ENCODE measurements at places on chromosomes 3 and 15.

DNA sequence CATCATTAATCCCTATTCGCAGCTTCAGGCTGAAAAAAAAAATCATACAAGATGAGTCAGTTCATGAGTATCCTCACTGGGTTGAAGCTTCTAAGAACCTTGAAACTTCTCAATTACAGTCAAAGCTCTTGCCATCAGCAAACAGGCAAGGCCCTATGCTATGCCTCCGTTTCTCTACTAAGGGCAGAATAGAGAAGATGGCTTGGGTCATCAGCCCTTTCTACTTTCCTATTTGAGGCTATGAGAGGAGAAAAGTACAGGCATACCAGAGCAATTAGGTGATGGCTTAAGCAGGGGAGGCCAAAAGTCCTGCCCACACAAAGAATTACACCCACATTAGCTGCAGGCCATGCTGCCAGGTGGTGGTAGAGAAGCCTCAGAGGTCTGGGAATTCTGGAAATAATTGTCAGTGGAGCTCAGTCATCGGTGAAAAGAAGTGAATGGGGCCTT is 89.0 kb downstream of the MRPL46 start:
- DNase-seq, result no peak

GRCh38 chr3:129429602-129430001 is 1.2 kb upstream of the EFCAB12 start:
- DNase-seq, result no peak

- no peak for DNase-seq
These were observed 6.9 kb upstream of the MEX3B start for GRCh38 chr15:82052751-82053150.

GRCh38 chr3:138867996-138868395 is 33.3 kb upstream of the PIK3CB start:
- DNase-seq, result no peak

DNA sequence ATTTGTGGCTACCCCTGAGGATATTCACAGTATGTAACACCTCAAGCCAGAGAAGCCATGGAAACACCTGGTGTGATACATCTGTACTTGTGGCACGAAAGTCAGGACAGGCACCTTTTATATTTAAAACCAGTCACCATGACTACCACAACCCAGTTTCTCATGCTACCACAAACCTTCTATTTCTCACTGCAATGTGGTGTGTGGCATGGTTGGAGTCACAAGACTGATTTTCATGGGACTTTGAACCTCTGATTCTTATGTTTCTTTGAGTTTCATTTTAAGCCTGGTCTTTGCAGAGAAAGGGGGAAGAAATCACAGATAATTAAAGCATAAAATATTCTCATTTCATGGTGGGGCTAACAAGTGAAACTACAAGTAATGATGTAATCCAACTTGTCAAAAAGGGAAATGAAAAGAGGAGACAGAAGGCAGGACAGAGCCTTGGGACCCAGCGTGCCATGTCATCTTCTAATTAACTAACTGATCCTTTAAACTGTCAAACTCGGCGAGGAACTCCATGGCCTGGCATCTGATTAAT is 175.9 kb downstream of the PDZRN3 start:
- no peak for DNase-seq

GRCh38 chr3:195582947-195583346 is 793 bp downstream of the APOD start:
- DNase-seq, result no peak

DNA sequence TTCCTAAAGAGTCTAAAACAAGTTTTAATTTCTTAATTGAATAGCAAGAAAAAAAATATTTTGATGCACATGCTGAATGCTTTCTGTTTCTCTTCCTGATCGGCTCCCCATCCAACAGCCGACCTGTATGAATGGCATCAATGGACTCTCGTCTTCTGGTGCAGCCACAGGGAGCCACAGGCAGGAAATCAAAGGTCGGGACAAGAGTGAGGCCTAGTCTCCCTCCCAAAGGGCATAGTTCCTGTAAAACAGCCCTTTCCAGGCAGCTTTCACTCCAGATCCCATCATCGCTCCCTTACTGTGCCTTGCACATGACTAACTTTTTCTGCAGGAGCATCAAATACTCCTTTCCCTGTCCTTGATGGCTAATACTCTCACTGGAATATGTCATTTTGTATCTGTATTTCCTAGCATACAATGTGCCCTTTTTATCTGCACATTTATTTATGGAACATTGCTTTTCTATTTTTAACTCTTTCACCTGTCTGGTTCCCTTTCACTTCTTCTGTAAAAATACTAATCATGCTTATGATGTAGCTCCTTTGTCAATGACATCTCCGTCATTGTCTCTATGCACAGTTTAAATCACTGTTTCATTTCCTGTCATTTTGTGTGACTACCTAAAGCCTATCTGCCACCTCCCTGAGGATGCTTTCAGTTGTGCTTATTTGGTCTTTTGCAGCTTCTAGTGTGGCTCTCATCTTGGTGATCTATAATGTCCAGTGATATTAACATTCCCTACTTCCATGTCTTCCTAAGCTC is 326.2 kb downstream of the CTNNB1 start:
- no peak for DNase-seq

DNA sequence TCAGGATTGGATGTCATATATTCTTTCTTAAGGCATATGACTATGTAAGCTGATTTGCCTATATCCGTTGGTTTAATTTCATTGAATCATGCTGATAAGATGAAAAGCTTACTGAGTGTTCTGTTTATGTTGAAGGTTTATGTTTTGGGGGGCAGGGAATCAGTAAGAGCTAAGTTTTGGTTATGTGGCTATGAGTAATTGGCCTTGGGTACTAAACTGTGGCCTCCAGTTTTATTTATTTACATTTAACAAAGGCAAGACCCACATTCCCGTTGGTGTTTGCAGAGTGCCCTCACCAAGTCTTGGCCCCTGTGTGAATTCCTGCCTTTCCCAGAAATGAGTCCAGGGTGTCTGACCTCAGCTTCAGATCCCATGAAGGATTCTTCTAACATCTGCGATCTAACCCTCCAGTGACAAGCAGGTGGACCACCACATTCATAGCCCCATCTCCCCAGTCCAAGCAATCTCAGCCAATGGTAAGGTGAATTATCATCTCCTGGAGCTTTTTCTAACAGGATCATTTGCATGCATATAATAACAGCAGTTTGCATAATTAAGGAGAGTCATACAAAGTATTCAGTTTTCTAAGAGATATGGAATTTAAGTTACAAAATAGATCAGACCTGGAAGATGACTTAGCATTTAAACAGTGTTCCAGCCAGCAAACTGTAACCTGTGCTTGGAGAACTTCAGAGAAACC is 27.4 kb downstream of the GLDN start:
- no peak for DNase-seq

- no peak for DNase-seq
These were observed 22.5 kb downstream of the MAP2K5 start for GRCh38 chr15:67564968-67565345.

DNA sequence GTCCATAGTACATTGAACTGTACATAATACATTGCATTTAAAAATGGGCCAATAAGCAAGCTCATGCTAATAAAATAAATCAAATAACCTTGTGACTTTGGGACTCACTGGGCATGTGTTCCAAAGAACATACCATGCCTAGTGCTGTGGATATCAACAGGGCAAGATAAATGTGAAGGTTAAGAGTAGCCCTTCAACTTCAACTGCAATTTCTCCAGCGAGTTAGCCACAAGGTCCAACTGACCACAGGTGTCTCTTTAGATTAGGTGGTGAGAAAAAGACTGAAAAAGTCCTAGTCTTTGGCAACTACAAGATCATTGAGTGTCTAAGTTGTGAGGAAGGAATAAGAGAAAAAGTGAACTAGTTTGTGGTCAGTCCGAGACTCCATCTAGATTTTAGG is 78.3 kb upstream of the ATP11B start:
- no peak for DNase-seq

- no peak for DNase-seq
These were observed 748.9 kb downstream of the MECOM start for GRCh38 chr3:168914662-168915061.

DNA sequence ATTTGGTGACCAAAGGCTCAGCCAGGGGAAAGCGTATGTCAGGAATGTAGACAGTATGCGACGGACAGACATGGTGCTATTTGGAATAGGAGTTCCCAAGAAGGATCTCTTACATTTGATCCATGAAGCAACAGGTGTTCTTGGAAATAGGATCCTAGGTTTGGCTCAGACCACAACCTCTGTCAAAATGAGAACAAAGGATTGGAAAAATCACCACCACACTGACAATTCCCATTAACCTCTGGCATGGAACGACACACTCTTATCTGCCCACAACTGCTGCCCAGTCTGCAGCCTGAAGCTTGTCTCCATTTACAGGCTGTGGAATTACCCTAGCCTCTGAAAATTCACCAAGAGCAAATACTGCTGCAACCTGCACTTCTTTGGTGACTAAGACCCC is 33.6 kb upstream of the LRRN1 start:
- no peak for DNase-seq

DNA sequence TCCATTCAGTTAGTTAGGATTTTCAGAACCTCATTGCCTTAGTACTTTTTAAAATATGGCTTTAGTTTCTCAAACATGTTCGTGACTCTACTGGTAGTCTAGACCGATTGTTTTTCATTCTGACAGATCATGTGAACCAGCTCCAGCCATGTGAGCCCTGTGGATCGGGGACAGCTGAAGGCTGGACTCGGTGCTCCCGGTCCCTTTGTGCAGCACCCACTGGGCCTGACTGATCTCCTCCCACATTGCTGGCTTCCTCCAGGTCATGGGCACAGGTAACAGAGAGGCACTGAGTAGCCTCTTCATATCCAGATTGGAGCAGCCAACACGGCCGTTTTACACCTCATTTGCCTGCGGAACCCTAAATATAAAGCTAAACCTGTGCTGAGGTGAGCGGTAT is 30.5 kb downstream of the NIPA2 start:
- DNase-seq, result no peak
